ENCODE measurements at places on chromosomes 3 and 15. TPM values are rescaled to one million over a fixed set of nuclear protein-coding genes. Genes with fewer than 3 reads are reported as not detected.

The HEMK1 gene
- polyA plus RNA-seq, result 33.4 TPM

GRCh38 chr15:31360843-31361763 lies 34.5 kb downstream of the KLF13 start:
- no peak for DNase-seq

- DNase-seq, result no peak
Observed at GRCh38 chr3:155069729-155070128, 10.4 kb upstream of the MME start.

DNA sequence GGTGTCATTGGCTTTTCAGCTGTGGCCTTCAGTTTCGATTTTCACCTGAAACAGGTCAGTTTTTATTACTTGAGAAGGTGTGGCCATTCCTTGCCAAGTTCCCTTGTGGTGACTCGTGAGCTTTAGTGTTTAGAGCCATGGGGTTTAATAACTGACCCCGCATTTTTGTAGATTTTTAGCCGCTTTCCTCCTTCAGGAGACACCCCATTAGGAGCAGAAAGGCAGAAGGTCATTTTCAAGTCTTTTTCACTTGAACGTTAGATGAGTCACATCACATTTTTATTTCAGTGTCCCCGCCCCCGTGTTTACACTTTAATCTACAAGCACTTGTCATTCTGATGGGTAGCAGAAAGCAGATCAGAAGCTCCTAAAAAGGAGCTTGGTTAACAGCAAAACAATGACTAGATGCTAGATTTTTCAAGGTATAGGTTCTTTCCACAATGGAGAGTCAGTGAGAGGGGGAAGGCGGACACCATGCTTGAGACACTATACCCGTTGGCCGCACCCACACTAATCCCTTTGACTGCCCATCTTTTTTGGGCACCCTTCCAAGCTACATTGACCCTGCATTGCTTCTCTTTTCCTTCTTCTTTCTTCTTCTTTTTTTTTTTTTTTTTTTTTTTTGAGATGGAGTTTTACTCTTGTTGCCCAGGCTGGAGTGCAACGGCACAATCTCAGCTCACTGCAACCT lies 132.7 kb downstream of the GHSR start:
- DNase-seq, result no peak

The LMAN1L gene
- polyA plus RNA-seq, result not detected

The CCR9 gene
- polyA plus RNA-seq, result not detected

- DNase-seq, result no peak
Observed at GRCh38 chr15:79113831-79114230, 23.3 kb upstream of the RASGRF1 start.

DNA sequence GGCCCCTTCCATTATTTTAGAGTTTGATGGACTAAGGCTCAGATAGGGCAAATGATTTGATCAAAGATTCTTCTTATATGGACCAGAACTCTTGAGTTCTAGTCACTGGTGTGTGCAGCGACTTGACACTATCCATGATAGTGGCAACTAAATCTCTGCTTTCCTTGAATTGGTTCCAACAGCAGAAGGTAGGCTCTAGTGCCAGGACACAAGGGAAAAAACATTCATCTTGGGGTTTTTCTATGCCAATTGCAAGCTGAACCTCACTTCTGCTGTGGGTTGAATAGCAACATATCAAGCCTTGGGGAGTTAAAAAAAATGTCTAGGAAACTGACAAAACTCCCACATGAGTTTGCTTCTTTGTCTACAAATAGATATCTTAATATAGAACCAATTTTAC lies 35.1 kb downstream of the CTXND1 start:
- DNase-seq, result no peak

The PRR20G gene
- not detected for polyA plus RNA-seq

- DNase-seq, result no peak
Observed at GRCh38 chr15:57506422-57506821, 85.3 kb upstream of the MYZAP start.

The TMCO5A gene
- not detected for polyA plus RNA-seq

The LRRC3B gene
- polyA plus RNA-seq, result 1.9 TPM

DNA sequence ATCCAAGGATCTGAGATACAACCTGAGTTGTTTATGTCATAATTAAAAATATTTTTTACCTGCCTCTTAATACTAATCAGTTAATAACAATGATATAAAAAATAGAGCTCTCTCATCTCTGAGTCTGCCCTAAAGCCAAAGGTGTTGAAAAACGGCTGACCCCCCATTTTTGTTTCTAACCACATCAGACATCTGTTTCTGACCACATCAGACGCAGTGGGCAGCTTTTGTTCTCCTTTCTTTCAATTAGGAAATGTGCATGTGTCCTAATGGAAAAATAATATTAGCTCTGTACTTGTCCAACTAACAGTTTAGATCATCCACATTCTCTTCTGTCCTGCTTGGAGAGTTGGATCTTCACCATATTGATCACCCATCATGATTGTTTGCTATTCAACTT lies 144.6 kb downstream of the SHOX2 start:
- DNase-seq, result no peak

DNA sequence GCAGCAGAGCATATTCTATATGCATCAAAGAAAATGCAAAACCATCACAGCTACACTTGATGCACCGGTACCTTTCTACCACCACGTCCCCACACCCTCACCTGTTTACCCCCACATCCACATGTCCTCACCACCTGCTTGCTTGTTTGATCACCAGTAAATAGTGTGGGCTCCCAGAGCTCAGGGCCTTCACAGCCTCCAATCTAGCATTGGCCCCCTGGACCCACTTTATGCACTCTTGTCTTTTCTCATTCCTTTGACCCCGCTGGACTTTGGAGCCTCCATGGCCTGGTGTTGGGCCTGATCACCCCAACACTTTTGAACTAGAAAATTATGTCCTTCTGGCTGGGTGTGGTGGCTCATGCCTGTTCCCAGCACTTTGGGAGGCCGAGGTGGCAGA lies 190.1 kb downstream of the PDE8A start:
- no peak for DNase-seq

The ATP8B4 gene
- 2.3 TPM for polyA plus RNA-seq

The GOLGA8M gene
- 3.9 TPM for polyA plus RNA-seq

The CHRFAM7A gene
- 1.5 TPM for polyA plus RNA-seq

DNA sequence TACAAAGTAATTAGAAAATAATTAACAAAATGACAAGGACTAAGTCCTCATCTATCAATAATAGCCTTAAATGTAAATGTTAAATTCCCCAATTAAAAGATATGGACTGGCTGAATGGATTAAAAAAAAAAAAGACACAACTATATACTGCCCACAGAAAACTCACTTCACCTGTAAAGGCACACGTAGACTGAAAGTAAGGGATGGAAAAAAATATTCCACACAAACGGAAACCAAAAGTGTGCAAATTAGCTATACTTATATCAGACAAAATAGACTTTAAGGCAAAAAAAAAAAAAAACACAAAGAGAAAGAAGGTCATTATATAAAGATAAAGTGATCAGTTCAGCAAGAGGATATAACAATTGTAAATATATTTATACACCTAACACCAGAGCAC lies 111.4 kb upstream of the ZBED2 start:
- no peak for DNase-seq

- no peak for DNase-seq
Observed at GRCh38 chr3:187031934-187032333, 101.6 kb downstream of the ST6GAL1 start.

The ITPKA gene
- 0.83 TPM for polyA plus RNA-seq

DNA sequence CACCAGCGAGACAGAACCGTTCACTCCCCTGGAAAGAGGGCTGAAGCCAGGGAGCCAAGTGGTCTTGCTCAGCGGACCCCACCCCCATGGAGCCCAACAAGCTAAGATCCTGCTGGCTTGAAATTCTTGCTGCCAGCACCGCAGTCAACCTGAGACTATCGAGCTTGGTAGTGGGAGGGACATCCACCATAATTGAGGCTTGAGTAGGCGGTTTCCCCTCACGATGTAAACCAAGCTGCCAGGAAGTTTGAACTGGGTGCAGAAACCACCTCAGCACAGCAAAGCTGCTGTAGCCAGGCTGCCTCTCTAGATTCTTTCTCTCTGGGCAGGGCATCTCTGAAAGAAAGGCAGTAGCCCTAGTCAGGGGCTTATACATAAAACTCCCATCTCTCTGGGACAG lies 151.0 kb downstream of the MBNL1 start:
- no peak for DNase-seq

- no peak for DNase-seq
Observed at GRCh38 chr3:194972641-194973040, 287.0 kb downstream of the FAM43A start.

The P4HTM gene
- 55.6 TPM for polyA plus RNA-seq

The ADIPOQ gene
- polyA plus RNA-seq, result 0.04 TPM

DNA sequence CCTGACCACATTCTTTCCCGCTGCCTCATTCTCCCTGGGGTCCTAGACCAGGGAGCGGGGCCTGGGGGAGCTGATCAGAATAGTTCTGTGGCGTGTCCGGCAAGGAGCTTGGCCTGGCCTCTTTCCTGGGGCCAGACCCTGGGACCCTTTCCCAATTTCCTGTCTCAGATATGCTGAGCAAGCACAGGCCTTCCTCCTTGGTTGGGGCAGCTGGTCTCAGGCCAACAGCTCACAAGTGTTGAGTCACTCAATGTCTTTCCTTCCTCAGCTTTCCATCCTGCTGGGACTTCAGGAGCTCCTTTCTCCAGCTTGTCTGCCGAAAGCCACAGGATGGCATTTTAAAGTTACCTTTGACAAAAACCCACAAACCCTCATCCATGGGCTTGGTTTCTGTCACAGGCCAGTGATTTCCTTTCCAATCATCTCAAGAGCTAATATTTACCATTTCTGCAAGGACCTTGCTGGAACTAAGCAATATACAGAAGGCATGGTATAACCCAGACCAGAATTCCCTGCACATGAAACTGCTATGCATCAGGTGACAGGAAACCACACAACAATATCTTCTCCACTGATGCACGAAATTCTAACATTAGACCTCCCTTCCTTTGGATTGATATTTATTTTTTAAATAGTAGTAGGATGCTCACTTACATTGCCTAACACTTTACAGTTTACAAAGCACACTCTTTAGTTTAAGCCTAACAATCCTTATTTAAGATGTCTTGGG lies 19.5 kb upstream of the TIMP4 start:
- no peak for DNase-seq

The RAMAC gene
- polyA plus RNA-seq, result 37.2 TPM

- DNase-seq, result no peak
Observed at GRCh38 chr15:71962537-71962936, 152.2 kb downstream of the NR2E3 start.

The HIGD2B gene
- polyA plus RNA-seq, result not detected

Data from renal pelvis (tissue), 12 donors.